ENCODE measurements at places on chromosomes 3 and 15. TPM values are rescaled to one million over a fixed set of nuclear protein-coding genes. Genes with fewer than 3 reads are reported as not detected.

KLHL25 gene
- 2.8 TPM for total RNA-seq

DPPA2 gene
- not detected for total RNA-seq

AADAC gene
- total RNA-seq, result not detected

GPR156 gene
- 0.28 TPM for total RNA-seq

ZPLD1 gene
- under 0.01 TPM for total RNA-seq

LDHAL6B gene
- total RNA-seq, result not detected

IGSF10 gene
- under 0.01 TPM for total RNA-seq

CDC25A gene
- 10.6 TPM for total RNA-seq

NRG4 gene
- total RNA-seq, result not detected

ATP13A4 gene
- total RNA-seq, result not detected

CLRN1 gene
- total RNA-seq, result not detected

C15orf62 gene
- total RNA-seq, result under 0.01 TPM

IL17RB gene
- under 0.01 TPM for total RNA-seq

CIP2A gene
- 31.7 TPM for total RNA-seq

ZMAT3 gene
- 21.7 TPM for total RNA-seq

CPOX gene
- total RNA-seq, result 20.3 TPM

ABHD17C gene
- 5.4 TPM for total RNA-seq

ZNF502 gene
- 5.7 TPM for total RNA-seq

LRRIQ4 gene
- total RNA-seq, result not detected

PLA2G4E gene
- total RNA-seq, result not detected

CYP8B1 gene
- not detected for total RNA-seq

EXD1 gene
- total RNA-seq, result not detected

OR5K2 gene
- not detected for total RNA-seq

LRRC2 gene
- total RNA-seq, result 4.7 TPM

UBL7 gene
- total RNA-seq, result 57.8 TPM

PP2D1 gene
- not detected for total RNA-seq

RAB27A gene
- total RNA-seq, result 4.8 TPM

MYH15 gene
- 0.28 TPM for total RNA-seq

ZDHHC19 gene
- total RNA-seq, result not detected

NEK10 gene
- total RNA-seq, result 6.6 TPM

LSMEM2 gene
- total RNA-seq, result under 0.01 TPM

CPB1 gene
- not detected for total RNA-seq

HTR3C gene
- not detected for total RNA-seq

ZDHHC23 gene
- total RNA-seq, result 0.90 TPM

KPNA4 gene
- 57.8 TPM for total RNA-seq

CCDC174 gene
- total RNA-seq, result 6.9 TPM

SNX22 gene
- under 0.01 TPM for total RNA-seq

FAM81A gene
- not detected for total RNA-seq

LSAMP gene
- 8.1 TPM for total RNA-seq

BTLA gene
- total RNA-seq, result not detected

PATL2 gene
- total RNA-seq, result not detected

PHLDB2 gene
- total RNA-seq, result 27.2 TPM

SMCO1 gene
- total RNA-seq, result not detected

APH1B gene
- 7.7 TPM for total RNA-seq

SNRPA1 gene
- 37.1 TPM for total RNA-seq

PCLAF gene
- total RNA-seq, result 34.2 TPM

FBXO40 gene
- not detected for total RNA-seq

TMPRSS7 gene
- total RNA-seq, result not detected

C3orf85 gene
- not detected for total RNA-seq

CCR3 gene
- not detected for total RNA-seq

CCR8 gene
- total RNA-seq, result not detected

MYO5C gene
- total RNA-seq, result under 0.01 TPM

INAFM2 gene
- total RNA-seq, result 13.1 TPM

SCN11A gene
- not detected for total RNA-seq
